GM13976 (cell line): ENCODE measurements at places on chromosomes 11 and 22.

DNA sequence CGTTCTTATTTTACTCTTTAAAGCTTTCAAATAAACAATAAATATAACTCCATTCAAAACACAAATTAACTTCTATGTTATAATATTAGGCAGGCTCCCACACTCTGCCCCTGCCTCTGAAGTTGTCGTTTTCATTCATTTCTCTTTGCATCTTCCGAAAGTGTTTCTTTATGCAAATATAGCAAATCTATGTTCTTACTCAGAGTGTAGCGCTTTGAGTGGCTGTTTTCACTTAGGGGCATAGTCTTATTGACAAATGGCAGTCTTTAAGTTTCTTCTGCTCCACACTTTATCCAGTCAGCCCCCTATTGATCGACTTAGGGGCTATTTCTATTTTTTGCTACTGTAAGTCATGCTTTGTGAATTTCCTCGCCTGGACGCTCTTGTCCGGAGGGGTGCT, 45.3 kb upstream of the RTL6 start:
- DNase-seq: peak; percentile 64

- DNase-seq: no peak
These were observed 2.9 kb downstream of the TPCN2 start for GRCh38 chr11:69051381-69052342.

DNA sequence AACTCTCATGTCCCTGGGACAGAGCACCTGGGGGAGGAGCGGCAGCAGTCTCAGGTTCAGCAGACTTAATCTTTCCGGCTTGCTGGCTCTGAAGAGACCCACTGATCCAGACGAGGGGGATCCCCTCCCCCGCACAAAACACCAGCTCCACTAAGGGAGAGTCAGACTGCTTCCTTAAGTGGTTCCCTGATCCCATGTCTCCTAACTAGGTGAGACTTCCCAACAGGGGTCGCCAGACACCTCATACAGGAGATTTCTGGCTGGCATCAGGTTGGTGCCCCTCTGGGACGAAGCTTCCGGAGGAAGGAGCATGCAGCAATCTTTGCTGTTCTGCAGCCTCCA, 157.2 kb upstream of the TMEM45B start:
- DNase-seq: no peak

GRCh38 chr11:103332409-103332808, 223.2 kb downstream of the DYNC2H1 start:
- DNase-seq: no peak

- no peak for DNase-seq
These were observed 69.0 kb upstream of the ZBED5 start for GRCh38 chr11:10926801-10927211.

DNA sequence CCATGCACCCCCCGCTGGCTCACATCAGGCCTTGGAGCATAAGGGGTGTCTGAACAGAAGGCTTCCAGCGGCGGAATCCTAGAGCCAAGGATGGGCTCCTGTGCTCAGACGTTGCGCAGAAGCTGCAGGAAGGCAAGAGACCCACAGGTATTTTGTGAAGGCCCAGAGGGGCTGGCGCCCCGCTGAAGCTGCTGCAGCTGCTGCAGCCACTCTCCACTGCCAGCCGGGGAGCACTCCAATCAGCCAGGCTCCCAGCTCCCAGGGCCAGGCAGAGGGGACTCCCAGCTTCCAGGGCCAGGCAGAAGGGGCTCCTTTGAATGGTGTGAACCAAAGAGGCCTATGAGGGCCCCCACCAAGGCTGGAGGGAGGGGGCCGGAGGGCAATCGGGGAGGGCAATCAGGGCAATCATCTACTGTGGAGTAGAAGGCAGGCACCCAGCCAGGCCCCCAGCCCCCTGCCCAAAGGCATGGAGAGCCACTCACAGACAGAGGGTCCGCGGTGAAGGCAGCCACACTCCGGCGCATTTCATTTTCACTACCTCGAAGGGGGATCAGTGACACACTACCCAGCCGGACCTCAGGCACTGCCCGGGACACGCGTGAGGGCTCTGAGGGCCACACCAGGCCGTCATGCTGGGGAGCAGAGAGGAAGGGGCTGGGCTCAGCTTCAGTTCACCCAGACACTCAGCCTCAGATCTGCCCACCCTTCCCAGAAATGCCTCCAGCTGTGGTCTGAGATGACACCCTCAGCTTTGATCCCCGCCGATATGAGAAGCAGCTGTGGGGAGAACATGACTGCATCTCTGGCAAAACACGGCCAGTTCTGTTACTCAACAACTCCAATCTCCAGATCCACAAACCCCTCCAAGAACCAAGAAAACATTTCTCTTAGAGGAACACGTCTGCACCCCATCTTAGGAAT, 11.6 kb upstream of the PDE2A start:
- DNase-seq: no peak

GRCh38 chr22:49163258-49163959, 664.3 kb downstream of the BRD1 start:
- peak; percentile 17 for DNase-seq

DNA sequence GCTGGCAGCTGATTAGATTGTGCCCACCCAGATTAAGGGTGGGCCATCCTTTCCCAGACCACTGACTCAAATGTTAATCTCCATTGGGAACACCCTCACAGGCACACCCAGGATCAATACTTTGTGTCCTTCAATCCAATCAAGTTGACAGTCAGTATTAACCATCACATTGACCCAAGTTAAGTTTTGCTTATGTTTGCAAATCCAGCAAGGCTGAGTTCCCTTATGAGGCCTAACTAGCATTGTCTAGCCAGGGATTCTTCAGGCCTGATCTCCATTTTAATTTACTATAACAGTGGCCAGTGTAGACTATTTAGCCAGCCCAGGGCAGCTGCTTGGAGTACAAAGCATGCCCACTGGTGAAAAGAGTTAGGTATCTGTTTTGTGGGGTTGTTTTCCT, 2.3 kb upstream of the KCTD14 start:
- no peak for DNase-seq

DNA sequence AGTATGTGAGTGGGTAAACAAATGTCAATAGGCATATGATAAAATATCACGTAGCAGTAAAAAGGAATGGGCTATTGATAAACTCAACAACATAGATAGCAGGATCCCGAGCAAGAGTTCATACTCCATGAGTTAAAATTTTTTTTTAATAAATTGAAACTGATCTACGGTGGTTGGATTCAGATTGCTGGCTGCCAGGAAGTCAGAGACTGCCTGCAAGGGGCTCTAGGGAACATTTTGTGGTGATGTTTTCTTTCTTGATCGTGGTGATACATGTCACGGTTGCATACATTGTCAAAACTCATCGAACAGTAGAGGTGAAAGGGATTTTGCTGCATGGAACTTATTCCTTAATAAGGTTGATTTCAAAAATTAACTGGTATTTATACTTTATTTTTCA, 62.6 kb upstream of the WNT7B start:
- no peak for DNase-seq

- no peak for DNase-seq
These were observed 315.6 kb downstream of the RAB38 start for GRCh38 chr11:87859636-87860035.

DNA sequence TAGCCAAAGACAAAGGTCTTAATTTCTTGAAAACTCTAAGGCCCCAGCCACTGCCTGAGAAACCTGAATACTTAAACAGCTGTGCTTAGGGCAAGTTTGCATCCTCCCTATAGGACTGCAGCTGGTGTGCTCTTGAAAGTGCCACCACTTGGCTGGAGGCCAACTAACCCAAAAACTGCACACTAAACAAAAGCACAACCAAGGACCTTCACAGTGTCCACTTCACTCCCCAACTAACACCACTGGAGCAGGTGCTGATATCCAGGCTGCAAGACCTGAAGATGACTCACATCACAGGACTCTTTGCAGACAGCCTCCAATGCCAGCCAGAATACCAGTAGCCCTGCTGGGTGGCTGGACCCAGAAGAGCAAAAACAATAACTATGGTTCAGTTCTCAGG, 357.7 kb upstream of the ARHGAP42 start:
- DNase-seq: no peak

DNA sequence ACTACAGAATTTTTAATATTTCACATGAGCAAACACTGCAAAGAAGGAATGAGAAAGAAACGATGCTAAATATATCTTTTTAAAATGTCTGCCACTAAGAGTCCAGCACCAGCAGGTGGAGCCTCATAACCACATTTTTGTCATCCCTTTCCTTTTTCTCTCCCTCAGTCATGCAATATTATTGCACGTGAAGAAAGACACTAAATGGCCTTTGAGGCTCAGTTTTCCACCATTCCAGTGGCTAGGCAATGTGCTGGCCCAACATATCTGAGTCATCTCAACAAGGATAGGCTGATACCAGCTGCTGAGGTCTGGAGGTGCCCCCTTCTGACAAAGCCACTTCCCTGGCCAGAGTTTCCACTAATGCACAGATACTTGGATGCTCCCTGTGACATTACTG, 1.8 kb downstream of the ALKBH8 start:
- peak; percentile 36 for DNase-seq
